ENCODE measurements at places on chromosomes 2 and 18.

DNA sequence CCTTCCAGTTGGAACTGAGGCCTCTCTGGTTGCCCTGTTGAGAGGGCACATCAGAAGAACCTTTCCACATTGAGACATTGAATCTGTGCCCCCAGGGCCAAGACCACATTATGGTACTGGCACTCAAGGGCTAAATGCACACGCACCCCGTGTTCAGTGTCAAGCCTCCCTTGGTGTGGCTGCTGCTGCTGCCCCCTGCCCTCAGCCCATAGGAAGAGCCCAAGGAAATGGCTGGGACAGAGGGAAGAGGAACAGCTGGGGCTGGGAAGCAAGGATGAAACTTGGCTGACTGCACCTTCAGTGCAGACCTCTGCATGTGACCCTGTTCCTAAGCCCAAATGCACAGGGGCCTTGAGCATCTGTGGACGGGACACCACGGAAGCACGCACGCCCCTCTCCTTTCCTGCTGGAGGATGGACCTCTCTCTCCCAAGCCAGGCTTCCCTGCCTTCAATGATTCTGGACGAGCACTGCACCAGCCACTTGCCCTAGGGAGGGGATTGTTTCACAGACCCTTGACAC lies 40.2 kb downstream of the NIFK start:
- DNase-seq: no peak

- DNase-seq: no peak
Measured at GRCh38 chr2:120404941-120405758, 59.2 kb downstream of the INHBB start.

GRCh38 chr18:3457261-3457724 lies 7.3 kb downstream of the TGIF1 start:
- DNase-seq: no peak

GRCh38 chr2:86069091-86069685 lies 36.5 kb downstream of the POLR1A start:
- DNase-seq: no peak

- DNase-seq: no peak
Measured at GRCh38 chr2:177756336-177756735, 316.2 kb downstream of the PDE11A start.

- no peak for DNase-seq
Measured at GRCh38 chr2:49714454-49714853, 560.1 kb upstream of the FSHR start.

DNA sequence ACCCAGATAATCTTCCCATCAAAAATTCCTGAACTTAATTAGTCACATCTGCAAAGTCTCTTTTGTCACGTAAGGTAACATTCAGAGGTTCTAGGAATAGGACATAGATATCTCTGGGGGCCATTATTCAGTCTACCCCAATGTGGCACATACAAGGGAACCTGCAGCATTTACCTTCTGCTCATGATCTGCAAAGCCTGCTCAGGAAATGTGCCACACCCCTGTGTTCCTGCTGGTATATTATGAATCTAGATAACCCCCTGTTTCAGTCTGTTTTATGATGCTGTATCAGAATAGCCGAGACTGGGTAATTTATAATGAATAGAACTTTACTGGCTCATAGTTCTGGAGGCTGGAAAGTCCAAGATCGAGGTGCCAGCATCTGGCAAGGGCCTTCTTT lies 103.5 kb downstream of the ARL4C start:
- no peak for DNase-seq

- no peak for DNase-seq
Measured at GRCh38 chr2:99081891-99082290, 59.6 kb upstream of the C2orf15 start.

DNA sequence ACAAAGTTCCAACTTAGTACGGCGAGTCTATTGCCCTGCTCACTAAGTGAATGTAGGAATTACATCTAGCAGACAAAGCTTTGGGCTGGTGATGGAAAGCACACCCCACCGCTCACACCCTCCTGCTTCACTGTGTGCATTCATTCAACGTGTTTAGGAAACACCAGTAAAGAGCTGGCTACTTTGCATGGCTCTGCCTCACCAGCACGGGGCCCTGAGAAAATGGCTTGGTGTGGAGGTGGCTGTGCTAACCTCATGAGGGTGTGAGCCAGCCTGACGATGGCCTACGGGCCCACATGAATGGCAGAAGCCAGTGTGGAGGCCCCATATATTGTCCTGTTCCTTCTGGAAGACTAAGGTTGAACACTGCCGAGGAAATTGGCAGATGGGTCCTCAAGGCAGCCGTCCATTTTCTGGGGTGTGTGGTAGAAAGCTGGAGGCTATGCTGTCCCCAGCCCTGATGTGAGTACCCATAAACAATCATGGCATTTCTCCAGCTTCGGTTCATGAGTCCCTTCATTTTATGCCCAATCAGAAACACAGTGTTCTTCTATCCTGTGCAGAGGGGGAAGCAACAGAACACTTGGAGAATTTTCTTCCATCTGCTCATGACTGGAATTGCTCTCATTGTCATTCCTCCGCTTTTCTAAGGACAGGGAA lies 269.4 kb downstream of the PHLPP1 start:
- DNase-seq: no peak

GRCh38 chr2:220191031-220191430 lies 563.6 kb downstream of the SLC4A3 start:
- DNase-seq: no peak

DNA sequence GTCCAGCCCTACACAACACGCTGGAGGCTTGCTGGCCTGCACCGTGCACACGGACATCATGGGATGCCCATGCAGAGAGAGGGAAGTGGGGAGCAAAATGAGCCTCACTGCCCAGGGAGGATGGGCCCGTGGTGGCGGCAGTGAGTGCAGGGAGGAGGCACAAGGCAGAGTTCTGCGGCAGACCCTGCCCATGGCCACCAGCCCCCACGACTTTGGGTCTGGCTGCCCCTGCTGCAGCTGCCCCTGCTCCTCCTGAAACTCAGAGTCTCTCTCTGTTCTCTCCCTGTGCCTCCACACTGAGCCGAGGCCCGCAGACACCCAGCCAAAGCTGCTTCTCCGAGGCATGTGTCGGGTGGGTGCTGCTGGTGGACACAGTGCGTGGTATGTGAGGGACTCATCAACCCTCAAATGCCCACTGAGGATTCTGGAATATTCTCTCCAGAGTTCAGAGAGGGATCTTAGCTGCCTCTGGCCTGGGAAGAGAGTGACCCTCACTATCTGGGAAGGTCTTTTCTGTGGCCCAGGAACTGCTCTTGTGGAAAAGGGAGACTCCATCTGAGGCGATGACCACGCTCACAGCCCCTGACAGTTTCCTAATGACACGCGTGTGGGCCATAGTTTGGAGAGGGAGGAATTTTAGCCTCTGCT lies 45.1 kb upstream of the HPCAL1 start:
- no peak for DNase-seq

DNA sequence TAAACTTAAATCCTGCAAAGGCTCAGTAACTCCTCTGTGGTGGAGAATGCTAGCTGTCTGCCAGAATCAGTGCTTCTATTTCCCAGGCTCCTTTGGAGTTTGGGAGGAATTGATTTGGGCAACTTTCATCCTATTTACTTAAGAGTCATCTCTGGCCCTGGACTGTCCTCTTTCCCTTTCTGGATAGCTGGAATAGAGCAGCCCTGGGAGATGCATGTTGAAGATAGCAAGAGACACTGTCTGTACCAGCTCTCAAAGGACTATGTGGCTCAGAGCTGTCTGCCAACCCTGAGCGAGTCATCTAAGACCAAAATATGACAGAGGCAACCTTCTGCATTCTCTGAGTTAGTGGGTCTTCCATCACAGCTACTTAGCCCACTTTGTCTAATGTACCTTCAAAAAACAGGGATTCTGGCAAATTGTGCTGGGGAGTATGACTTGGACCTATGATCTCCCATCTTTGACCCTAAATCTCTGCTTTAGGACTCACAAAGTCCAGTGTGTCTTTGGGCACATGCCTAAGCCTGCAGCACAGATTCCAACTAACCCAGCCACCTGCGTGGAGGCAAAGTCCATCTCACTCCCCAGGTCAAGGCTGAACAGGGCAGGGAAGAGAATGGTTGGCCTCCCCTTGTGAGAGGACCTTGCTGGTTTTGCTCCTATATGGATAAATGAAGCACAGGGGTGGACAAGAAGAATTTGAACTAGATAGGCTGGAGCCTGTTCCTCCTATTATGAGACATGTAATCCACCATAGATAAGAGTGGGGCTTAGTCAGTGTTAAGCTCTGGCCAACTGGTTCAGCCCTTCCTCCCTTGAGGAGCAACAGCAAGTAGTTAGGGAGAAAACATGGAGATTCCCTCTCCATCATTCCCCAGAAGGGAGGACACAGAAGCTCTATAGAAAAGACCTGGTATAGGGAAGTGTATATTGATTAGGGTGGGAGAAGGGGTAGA lies 99.1 kb upstream of the PELI1 start:
- DNase-seq: no peak

- DNase-seq: no peak
Measured at GRCh38 chr18:66533693-66534092, 70.2 kb downstream of the CDH19 start.

DNA sequence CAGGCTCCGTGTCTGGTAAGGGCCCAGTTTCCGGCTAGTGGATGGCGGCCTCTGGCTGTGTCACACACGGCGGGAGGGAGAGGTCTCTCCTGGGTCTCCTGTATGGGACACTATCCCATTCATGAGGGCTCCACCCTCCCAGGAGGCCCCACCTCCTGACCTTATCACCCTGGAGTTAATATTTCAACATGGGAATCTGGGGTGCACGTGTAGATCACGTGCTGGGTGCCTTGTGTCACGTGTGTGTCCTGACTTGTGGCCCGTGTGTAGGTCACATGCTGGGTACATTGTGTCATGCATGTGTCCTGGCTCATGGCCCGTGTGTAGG lies 9.9 kb downstream of the NEU4 start:
- no peak for DNase-seq

DNA sequence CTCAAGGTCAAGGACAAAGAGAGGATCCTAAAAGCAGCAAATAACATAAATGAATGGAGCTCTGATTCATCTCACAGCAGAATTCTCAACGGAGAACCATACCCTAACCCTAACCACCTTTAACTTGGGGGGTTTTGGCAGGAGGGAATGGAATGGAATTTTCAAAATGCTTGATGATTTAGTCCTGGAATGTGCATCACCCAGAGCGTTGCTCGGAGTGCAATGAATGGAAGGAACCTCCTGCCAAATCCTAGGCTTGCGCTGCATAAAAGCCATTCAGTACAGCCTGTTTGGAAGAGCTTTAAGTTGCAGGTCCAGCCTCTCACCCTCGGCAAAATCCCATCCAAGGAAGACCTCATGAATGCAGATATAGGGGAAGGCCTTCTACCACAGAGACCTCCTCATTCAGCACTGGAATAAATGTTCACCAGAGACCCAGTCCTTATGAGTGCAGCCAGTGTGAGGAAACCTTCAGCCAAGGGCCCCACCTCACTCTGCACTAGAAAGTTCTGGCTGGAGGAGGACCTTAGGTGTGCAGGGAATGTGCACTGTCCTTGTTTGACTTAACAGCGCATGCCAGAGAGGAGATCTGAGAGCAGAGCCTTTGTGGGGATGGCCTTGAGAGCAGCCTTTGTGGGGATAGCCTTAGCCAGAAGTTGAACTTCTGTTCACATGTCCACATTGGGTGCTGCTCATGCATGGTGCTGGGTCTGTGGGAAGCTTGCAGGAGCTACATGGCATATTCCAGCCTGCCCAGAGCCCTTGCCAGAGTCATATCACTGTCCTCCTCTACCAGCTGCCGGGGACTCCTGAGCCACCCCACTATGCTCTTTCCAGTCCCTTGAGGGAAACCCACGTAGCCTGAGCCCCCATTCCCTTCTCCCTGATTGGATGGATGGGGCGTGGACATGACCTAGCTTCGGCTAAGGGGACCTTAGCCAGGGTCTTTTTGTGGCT lies 30.5 kb downstream of the ASB1 start:
- no peak for DNase-seq

DNA sequence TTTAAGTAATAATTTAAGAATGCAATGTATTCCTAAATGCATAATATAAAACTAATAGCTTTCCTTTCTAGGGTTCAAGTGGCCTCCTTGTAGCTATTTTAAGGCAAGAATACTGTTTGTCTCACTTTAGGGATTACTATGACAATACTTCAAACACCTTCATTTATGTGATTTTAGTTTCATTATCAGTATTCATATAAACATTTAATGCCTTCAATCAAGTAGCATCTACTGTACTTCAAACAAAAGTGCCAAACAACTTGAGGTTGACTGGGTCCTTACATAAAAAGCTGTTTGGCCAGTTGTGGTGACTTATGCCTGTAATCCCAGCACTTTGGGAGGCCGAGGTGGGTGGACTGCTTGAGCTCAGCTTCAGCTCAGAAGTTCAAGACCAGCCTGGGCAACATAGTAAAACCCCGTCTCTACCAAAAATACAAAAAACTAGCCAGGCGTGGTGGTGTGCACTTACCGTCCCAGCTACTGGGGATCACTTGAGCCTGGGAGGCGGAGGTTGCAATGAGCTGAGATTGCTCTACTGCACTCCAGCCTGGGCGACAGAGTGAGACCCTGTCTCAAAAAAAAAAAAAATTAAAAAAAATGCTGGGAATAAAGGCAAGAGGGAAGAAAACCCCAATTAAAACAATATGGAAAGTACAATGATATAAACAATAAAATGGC lies 9.3 kb downstream of the MEX3C start:
- no peak for DNase-seq
